ENCODE measurements at places on chromosomes 12 and 14.
A peak's percentile ranks its signal among the peaks of the same experiment; 100 is the strongest.

DNA sequence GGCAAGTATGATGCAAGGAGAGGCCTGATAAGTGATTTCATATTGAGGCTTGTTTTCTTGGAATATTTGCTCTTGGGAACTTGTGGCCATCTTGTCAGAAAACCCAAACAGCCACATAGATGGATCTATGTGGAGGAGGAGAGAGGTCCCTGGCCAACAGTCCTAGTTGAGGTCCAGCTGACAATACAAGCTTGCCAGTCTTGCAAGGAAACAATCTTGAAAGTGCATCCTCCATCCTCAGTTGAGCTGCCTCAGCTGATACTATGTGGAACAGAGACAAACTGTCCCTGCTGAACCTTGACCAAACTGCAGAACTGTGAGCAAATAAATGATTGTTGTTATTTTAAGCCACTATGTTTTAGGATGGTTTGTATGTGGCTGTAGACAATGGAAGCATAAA, 146.4 kb downstream of the TMX1 start:
- no peak for DNase-seq

DNA sequence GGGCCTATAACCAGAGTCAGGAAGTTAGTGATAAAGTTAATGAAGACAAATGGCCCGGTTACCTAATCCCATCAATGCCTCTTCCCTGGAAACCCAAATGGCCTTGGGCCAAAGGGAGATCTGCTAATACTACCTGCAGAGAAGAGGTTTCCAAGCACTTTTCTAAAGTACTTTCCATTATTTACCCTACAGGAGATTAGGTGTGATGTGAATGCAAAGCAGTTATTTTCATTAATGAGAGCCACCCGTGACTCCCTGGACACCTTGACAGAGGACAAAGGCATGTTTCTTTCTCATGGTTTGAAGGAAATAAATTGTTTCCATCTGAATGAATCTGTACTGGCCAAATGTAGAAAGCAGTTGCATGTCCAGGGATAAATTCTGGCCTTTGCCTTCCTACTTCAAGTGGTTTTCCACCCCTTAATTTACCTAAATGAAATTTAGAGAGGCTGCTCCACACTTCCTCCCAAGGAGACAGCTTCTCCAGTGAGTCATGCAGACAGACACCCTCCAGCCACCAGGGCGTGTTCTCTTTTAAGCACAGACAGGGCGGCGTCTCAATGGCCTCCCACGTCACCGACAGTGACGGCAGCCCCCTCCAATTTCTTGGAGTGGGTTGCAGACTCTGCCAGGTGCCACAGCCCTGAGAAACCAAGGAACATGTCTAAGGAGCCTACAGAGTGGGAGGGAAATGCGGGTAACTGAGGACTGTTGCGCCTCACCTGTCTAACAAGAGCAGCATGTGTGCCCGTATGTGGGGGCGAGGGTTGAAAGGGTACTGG, 43.9 kb upstream of the GNPNAT1 start:
- DNase-seq: peak; percentile 16

GRCh38 chr12:130981074-130981742, 27.5 kb downstream of the ADGRD1 start:
- DNase-seq: no peak

DNA sequence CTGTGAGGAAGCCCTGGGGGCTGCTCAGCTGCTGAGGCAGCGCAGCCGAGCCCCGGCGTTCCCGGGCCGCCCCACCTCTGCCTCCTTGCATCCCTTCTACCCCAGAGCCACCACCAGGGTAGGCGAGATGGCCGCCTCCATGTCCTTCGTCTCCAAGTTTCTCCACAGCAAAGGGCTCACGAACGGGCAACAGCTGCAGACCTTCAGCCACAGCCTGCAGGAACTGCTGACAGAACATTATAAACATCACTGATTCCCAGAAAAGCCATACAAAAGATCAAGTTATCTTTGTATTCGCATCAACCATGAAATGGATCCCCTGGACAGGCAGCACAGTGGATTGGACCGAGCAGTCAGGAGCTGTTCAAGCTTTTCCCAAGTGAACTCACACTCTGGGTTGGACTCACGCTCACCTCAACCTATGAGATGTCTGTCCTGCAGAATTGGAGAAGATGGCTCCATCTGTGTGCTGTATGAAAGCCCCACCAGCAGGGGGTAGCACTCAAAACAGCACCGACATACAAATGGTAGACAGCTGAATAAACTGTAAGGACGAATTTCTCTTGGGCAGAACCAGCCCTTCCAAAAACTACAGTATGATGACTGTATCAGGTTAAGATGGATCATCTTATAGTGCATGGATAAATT, 19.4 kb upstream of the A2M start:
- no peak for DNase-seq

DNA sequence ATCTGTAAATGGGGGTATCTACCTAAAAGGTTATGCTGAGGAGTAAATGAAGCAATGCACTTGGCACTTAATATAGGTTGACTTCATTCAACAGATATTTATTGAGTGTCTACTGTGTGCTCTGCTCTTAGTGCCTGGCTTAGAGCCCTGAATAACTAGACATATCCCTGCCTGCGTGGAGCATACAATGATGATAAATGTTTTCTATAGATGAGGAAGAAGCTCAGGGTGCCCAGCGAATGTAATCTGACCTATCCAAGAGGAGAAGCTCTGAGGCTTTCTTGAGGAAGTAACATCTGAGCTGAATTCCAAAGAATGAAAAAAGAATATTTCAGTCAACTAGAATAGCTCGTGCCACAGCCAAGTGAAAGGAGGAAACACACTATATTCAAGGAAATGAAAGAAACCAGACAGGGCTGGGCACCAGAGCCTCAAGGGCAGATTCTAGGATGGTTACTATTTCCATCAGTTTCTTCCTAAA, 17.9 kb upstream of the HIGD1C start:
- no peak for DNase-seq

DNA sequence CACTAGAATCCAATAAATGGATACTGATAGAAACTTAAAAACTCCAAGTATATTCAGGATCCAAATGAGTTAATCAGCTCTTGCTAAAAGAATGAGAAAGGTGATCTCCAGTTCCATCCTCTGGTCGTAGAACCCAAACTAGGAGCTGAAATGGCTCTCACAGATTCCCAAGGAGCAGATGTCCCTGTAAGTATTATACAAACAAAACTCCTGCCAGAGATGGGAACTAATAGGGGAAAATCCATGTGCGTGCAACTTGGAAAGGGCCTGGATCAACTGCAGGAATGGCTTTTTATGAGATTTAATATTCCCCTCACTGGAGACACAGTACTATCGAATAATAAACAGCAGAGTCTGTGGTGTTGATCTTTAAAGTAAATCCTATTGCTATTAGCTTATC, 309.2 kb upstream of the TBX3 start:
- no peak for DNase-seq

- no peak for DNase-seq
Observed at GRCh38 chr14:100358396-100358795, 35.3 kb downstream of the SLC25A47 start.

DNA sequence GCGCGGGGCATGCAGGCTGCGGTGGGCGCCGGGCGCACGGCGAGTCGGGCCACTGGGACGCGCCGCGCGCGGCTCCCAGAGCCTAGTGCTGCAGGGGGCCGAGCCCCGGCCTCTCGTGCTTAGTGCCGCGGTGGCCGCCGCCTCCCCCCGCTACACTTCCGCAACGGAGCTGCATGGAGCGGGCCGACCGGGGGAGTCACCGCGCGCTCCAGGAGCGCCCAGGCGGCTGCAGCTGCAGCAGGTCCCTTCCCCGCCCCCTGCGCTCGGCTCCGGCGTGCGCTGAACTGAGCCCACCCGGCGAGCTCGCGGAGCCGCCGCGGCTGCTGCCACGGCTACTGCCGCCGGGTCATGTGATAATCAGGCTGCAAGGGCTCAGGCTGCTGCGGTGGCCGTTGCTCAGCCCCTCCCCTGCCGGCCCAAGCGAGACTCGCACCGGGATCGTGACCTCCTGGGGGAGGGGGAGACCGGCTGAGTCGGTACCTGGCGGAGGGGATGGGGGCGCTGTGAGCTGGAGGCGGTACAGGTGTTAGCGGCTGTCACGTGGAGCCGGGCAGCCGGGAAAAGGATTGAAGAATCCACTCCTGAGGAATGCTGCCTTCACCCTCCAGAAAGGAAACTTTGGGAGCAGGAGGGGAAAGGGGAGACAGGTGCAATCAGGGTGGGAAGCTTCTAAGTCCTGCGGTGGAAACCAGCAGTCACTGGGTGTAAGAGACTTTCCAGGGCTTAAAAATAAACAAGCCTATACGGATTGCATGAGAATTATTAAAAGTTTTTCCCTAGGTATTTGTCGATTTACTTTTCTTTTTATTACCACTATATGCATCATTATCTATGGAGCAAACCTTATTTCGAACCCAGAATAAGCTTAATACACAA, at the start of gene PPM1H:
PPM1H (minus strand) TSS at position 352 of the 876 bp plus-strand sequence. CDS start 414 bp downstream, outside the sequence.
- peak; percentile 59 for DNase-seq
